ENCODE measurements at places on chromosomes 1 and 21.

DNA sequence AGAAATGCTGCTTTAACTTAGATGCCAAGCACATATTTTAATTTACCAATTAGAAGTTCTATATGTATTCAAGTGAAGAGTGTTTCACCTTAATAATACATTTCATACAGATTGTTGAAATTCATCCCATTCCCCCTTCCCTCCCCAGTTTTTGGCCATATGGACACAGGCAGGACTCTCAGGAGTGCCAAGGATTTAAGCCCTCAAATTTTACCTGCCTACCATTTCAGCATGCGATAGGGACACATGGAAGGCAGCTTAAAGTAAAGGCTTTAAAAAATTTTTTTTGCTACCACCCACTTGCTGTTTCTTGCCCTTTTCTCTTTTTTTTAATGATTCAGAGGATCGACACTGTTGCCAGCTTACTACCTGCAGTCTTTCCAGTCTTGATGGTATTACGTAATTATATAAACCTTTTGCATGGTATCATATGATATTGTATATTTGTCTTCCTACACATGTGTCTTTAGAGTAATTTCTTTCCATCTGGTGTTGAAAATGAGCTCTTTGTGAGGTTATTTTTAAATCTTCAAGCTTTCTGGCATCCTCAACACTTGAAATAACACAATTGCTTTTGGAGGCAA, 7.0 kb downstream of the EPB41 start:
- no peak for DNase-seq

DNA sequence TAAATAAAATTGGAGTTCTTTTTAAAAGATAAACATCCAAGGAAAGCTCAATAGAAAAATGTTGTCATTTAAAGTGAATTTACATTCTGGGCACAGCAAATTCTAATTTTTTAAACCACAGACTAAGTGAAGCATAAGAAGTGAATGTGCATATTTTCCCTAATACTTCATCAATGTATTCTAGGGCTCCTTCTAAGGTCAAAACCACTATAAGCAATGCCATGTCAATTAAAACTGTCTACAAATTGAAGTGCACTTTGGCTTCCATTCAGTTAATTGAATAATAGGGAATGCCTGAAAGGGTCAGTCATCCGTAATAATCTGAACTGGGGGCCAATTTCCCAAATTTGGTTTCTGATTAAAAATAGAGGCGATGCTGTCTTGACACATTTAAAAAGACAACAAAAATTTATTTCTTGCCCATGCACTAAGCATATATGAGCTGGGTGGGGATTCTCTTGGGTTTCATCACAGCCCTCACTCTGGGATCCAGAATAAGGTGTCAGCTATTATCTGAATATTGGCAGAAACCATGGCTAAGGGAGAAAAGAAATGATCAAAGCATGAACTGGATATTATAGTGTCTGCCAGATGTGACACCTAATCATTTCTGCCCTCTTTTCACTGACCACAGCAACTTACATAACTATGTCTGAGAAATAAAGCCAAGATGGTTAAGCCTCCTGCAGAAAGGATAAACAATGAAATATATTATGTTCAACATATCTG, 660.6 kb upstream of the B3GALT2 start:
- DNase-seq: no peak

- DNase-seq: no peak
Observed at GRCh38 chr1:238690415-238690814, 696.0 kb upstream of the CHRM3 start.

- peak; percentile 9 for DNase-seq
Observed at GRCh38 chr1:31064718-31065309, 703 bp downstream of the PUM1 start.

GRCh38 chr1:227844320-227845146, 29.1 kb downstream of the PRSS38 start:
- no peak for DNase-seq

DNA sequence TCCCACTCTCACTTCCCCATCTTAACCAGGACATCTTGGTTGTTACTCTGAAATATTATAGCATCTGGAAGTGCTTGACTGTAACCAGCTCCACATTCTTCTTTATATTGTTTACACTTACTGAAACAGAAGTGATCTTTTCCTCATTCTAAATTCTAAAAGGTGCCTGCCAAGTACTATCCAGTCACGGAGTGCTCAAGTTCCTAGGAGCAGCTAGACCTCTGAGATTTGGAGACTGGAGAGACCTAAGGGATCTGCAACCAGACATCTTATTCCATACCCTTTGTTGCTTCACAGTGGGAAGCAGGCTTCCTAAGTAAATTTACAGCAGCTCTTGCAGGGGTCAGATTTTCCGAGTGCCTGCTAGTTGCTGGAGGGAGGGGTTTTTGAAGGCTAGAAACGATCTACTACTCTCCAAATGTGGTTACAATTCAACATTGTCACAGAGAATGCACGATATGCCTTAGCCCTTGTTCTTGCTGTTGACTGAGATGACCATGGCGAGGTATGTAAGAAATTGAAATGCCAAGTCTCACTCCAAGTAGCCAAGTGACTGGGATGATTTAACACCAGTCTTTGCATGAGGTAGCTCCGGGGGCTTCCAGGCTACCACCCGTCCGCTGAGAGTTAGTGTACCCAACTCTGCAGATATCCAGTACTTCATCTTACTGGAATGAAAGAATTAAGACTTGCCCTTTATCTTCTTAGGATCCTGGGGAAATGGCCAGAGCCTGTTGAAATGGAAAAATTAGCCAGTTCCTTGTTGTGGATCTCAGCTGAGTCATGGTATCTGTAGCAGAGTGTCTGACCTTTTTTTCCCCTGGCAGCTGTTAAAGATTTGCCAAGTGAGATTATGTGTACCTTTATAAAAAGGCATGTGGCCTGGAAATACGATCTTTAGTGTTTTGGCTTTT, 150.8 kb downstream of the MAST2 start:
- no peak for DNase-seq

- DNase-seq: no peak
Observed at GRCh38 chr1:93567255-93567918, 114.2 kb downstream of the BCAR3 start.
